Fibroblast of skin of right quadriceps (primary cell): ENCODE measurements at places on chromosomes 13 and 19.
A peak's percentile ranks its signal among the peaks of the same experiment; 100 is the strongest.

GRCh38 chr13:110193491-110193890, 113.5 kb downstream of the COL4A1 start:
- DNase-seq = no peak

GRCh38 chr13:60887711-60888110, 490.7 kb downstream of the TDRD3 start:
- no peak for DNase-seq

- no peak for DNase-seq
These were observed 1.3 kb upstream of the IRF2BP1 start for GRCh38 chr19:45887200-45887710.

DNA sequence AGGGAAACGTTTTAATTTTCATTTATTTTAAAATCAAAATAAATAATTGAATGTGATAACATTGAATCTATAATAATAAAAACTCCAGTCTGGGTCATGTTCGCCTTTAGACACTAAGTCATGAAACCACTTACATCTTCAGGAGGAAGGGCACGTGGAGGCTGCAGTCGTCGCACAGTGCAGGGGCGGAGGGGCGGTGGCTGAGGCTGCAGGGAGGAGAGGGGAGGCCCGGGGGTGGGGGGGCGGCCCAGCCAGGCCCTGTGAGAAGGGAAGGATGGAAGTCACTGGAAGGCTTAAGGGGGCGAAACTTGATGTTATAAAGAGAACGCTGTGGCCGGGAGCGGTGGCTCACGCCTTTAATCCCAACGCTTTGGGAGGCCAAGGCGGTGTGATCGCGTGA, 14.9 kb upstream of the LATS2 start:
- no peak for DNase-seq

DNA sequence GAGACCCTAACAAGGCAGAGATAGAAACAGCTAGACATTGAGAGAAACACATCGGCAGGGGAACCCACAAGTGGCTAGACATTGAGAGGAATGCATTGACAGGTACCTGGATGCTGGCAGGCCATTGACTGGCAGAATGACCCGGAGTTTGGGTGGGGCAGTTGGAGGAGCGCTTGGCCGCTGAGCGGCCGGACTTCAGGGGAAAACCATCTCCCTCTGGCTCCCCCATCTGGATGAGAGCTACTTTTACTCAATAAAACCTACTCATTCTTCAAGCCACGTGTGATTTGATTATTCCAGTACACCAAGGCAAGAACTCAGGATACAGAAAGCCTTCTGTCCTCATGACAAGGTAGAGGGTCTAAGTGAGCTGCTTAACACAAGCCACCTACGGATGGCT, 473.4 kb downstream of the SLITRK5 start:
- no peak for DNase-seq

GRCh38 chr13:49641801-49642291, 13.5 kb downstream of the ARL11 start:
- DNase-seq = peak; percentile 64

- no peak for DNase-seq
These were observed 193.3 kb downstream of the PCDH9 start for GRCh38 chr13:67036699-67037457.

- no peak for DNase-seq
These were observed 31.4 kb downstream of the SCGB2B2 start for GRCh38 chr19:34645551-34645950.

DNA sequence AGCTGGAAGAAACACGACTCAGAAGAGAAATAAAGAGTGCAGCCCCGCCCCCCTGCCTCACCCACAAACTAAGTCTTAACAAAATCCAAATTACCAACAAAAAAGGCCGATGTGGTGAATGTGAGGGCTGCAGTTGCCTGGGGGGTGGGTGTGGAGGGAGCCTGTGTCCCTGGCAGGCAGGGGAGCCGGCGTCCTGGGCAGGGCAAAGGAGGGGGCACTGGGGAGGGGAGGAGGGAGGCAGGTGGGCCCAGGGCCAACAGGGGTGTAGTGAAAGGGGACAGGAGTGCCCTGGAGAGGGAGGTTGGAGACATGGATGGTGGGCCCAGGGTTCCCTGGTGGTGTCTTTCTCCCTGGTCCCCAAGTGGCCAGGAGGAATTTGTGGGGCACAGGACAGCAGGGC, 4.0 kb downstream of the IRGC start:
- DNase-seq = no peak

DNA sequence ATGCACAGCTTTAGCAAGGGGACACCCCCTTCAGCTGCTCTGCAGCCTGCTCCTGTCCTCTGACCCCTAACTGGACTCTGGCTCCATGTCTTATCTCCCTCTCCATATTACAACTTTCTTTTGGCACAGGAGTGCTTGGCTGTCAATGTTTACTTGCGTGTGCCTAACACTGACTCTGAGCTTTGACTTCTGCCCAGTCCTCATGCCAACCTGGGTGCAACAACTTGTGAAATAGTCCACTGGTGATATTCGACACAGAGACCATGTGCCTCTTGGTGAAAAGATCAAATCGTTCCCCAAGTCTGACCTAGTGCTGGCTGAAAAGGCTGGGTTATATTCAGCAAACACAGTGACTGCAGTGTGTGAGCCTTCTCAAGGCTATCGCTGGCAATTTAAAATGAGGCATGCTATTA, 34.1 kb upstream of the KLF12 start:
- DNase-seq = no peak

- DNase-seq = peak; percentile 37
These were observed 1.9 kb downstream of the MRPS12 start for GRCh38 chr19:38932425-38933179.

- peak; percentile 82 for DNase-seq
These were observed 2.3 kb downstream of the MIDN start for GRCh38 chr19:1250437-1251260.

GRCh38 chr13:75825161-75825560, 189.0 kb downstream of the LMO7 start:
- no peak for DNase-seq

GRCh38 chr19:55418185-55418584, 10.6 kb upstream of the UBE2S start:
- peak; percentile 77 for DNase-seq

DNA sequence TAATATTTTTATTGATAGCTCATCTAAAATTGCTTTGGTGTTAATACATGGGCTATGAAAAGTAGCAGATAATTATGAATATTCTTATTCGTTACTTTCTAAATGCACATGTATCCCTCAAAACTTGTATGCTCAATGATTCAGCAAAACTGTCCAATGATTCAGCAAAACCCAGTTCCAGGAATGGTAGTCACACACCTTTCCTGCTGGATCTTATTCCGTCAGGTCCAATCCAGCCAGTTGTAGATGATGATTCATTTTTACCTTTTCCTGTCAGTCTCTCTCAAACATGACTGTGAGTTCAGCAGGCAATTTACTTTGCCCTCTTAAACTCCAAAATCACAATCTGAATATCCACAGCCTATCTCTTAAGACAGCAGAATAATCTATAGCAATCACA, 1082.6 kb downstream of the EFNB2 start:
- DNase-seq = no peak

DNA sequence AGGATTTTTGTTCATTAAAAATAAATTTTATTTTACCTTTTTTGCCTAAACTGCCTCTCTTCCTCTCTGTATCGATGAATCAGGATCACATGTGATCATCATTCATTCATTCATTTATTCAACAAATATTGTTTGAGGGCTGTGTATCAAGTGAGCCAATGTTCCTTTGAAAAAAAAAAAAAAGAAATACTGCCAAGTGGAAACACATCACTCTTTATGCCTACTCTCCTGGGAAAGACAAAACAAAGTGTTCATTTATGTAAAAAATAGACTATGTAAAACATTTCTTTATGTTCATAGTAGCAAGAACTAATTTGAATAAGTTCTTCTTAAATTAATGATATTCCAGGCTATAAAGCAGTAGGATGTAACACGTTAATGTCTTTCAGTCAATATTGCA, 233.1 kb downstream of the POSTN start:
- no peak for DNase-seq

DNA sequence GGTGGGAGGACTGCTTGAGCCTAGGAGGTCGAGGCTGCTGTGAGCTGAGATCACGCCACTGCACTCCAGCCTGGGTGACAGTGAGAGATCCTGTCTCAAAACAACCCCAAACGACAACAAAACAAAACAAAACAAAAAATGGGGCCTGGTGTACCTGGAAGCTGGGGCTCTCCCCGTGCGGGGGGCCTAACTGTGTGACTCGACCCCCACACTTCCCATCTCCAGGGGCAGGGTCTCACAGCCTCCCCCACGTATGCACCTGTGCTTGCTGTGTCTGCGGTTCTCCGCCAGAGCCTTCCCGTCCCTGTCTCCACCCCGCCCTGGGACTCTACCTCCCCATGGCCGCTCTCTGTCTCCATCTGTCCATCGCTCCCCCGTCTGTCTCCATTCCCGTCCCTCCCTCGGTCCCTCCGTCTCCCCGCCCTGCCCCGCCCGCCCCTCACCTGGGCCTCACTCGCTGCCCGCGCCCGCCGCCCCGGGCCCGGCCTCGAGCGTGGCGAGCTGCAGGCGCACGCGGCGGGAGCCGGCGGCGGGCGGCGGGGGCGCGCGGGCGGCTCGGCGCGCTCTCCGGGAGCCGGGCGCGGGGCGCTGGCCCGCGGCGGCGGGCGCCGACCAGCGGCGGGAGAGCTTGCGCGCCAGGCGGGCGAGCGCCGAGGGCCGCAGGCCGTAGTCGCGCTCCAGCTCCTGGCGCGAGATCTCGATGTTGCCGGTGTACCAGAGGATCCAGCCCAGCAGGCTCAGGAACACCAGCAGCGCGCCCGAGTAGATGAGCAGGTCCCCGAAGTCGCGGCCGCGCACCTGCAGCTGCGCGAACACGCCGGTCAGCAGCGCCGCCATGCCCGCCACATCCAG, 587 bp downstream of the TMEM238 start:
- peak; percentile 63 for DNase-seq

- no peak for DNase-seq
These were observed at the start of gene LACC1 for GRCh38 chr13:43879755-43880181. Gene LACC1, plus strand, starts transcription at chr13:43879904. Its CDS starts 1,082 bp downstream, at chr13:43880986.

- peak; percentile 46 for DNase-seq
These were observed 7.0 kb downstream of the CAB39L start for GRCh38 chr13:49436890-49437289.

- no peak for DNase-seq
These were observed 19.8 kb downstream of the MAST3 start for GRCh38 chr19:18117364-18117691.

DNA sequence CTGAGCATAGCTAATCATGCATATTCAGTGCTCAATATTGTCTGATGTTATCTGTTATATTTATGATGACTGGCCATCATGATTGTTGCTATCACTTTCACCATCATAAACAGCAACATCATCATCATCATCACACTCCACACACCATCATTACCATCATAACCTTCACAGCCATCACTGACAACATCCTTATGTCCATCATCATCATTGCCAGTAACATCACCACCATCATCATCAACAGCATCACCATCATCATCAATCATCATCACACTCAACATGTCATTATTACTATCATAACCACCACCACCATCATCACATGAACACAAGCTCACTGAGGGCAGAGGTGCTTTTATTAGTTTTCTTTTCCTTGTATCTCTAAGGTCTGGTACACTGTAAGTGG, 75.9 kb downstream of the MBD3L1 start:
- DNase-seq = no peak

DNA sequence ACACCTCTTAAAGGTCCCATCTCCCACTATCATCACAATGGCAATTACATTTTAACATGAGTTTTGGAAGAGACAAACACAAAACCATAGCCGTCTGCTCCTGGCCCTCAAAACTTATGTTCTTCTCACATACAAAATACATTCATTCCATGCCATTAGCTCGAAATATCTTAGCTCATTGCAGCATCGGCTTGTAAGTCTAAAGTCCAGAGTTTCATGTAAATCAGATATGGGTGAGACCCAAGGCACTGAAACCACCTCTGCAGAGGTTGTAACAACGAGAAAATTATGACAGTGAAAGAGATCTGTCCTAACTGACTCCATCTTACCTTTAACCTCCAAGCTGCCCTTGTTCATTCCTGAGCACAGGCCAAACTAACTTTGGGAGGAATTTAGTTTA, 635.0 kb upstream of the SPRY2 start:
- DNase-seq = no peak

- DNase-seq = no peak
These were observed 180.7 kb downstream of the STK24 start for GRCh38 chr13:98396071-98396710.

DNA sequence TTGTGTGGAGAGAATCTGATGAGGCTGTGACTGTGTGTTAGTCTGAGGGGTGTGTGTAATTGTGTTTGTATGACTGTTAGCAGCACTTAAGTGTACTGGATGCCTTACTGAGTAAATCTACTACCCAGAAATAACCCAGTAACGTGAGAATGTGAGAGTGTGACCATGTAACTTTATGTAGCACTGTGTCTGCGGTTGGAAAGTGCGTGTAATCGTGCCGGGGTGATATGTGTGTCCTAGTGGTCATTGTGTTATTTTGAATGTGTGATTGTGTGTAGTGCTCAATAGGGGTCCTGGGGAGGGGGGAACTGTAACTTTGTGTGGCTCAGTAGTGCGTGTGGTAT, 550 bp downstream of the ZNF383 start:
- peak; percentile 3 for DNase-seq

DNA sequence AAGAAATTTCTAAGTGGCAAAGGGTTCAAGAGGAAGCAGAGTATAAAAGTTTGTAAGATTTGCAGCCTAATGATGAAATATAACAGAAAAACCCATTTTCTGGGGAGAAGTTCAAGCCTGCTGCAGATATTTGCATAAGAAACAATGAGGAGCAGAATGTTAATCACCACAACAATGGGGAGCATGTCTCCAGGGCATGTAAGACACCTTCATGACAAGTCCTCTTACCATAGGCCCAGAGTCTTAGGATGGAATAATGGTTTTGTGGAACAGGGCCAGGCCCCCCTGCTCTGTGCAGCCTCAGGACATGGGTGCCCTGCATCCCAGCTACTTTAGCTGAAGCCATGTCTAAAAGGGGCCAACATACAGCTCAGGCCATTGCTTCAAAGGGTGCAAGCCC, 809.0 kb upstream of the SLITRK5 start:
- DNase-seq = no peak

DNA sequence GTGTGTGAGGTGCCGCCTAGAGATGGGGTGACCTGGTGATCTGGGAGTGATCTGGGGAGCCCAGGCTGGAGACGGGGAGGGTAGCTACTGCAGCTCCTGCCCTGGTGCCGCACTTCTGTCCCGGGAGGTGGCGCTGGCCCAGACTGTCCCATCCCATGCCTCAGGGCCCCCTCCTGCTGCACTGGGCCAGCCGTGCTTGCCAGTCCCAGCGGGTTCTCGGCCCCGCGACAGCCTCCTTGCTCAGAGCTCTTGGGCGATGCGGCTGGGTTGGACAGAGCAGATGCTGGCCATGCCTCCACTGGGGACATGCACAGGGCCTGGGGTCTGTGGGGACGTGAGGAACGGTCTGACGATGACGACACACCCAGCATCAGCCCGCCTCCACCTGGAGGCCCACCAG, 2.5 kb downstream of the RAX2 start:
- DNase-seq = no peak

GRCh38 chr19:34504273-34504808, 22.8 kb downstream of the WTIP start:
- no peak for DNase-seq
